ENCODE measurements at places on chromosomes 5 and 9.

GRCh38 chr9:16329671-16330113 is 540.8 kb downstream of the BNC2 start:
- H3K36me3 ChIP-seq = no peaks in the 10 kb centered on the region
- DNase-seq = peak; percentile 37
- H3K27ac ChIP-seq = peak overlapping the region; percentile 72
- no peaks in the 10 kb centered on the region for H3K27me3 ChIP-seq
- no peak overlapping the region for H3K4me3 ChIP-seq

- no peaks in the 10 kb centered on the region for H3K36me3 ChIP-seq
- no peak overlapping the region for H3K27ac ChIP-seq
- H3K4me1 ChIP-seq = no peaks in the 10 kb centered on the region
- no peaks in the 10 kb centered on the region for H3K27me3 ChIP-seq
- no peak for DNase-seq
Observed at GRCh38 chr9:134908524-134909309, 9.0 kb downstream of the FCN1 start.

GRCh38 chr5:98796197-98796972 is 22.9 kb downstream of the RGMB start:
- no peaks in the 10 kb centered on the region for H3K36me3 ChIP-seq
- no peaks in the 10 kb centered on the region for H3K27me3 ChIP-seq
- H3K4me1 ChIP-seq = no peaks in the 10 kb centered on the region

GRCh38 chr9:98556511-98556910 is 152.2 kb downstream of the GABBR2 start:
- H3K27me3 ChIP-seq = no peaks in the 10 kb centered on the region
- no peak overlapping the region for H3K27ac ChIP-seq
- DNase-seq = no peak
- H3K36me3 ChIP-seq = no peaks in the 10 kb centered on the region

DNA sequence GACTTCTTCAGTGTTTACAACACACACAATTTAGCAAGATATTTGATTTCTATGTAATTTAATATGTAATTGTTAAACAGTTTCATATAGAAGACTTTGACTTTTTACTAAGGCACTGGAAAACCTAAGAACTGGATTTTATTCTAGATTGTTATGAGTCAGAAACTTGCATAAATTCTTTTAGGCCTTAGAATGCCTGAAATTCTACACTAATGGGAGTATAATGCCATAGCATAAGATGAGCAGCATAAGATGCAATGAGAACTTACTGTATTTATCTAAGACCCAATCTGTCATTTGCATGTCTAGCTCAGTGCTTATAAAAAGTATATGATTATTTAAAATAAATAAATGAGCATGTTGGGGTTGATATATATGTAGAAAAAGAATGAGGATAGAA is 285.2 kb downstream of the CDH12 start:
- no peak for DNase-seq
- H3K4me1 ChIP-seq = no peaks in the 10 kb centered on the region
- H3K27me3 ChIP-seq = no peaks in the 10 kb centered on the region
- H3K4me3 ChIP-seq = no peak overlapping the region
- H3K36me3 ChIP-seq = no peaks in the 10 kb centered on the region
- no peak overlapping the region for H3K27ac ChIP-seq

DNA sequence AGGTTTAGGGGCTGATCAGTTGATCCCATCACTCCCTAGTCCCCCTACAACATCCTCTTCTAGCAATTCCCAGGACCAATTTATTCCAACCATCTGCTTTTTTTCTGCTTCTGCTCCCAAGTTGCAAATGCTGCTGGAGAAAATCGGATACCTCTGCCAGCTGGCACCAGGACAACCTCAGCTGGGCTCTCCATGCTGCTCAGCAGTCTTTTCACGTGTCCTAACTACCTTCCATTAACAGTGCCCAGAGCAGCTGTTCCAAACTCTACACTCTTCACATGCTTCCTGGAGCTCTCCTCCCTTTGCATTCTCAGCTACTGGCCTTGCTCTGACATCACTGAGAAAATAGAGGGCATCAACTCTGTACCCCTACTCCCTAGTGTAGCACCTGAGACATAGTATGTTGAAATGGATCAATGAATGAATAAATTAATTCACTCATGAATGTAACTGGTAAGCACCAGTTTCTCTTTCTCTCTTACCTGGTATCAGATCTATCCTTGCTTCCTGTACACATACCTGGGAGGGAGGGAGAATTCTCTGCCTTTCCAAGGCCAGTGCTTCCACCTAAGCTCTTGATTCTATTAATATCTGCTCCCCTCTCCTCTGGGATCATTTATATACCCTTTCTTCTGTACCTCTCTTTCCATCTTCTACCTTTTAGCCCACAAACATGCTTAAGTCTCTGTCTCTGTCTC is 191.0 kb downstream of the RAB3C start:
- no peaks in the 10 kb centered on the region for H3K36me3 ChIP-seq
- H3K4me3 ChIP-seq = no peak overlapping the region
- no peaks in the 10 kb centered on the region for H3K4me1 ChIP-seq
- no peak overlapping the region for H3K27ac ChIP-seq
- peak; percentile 14 for DNase-seq
- no peaks in the 10 kb centered on the region for H3K27me3 ChIP-seq

DNA sequence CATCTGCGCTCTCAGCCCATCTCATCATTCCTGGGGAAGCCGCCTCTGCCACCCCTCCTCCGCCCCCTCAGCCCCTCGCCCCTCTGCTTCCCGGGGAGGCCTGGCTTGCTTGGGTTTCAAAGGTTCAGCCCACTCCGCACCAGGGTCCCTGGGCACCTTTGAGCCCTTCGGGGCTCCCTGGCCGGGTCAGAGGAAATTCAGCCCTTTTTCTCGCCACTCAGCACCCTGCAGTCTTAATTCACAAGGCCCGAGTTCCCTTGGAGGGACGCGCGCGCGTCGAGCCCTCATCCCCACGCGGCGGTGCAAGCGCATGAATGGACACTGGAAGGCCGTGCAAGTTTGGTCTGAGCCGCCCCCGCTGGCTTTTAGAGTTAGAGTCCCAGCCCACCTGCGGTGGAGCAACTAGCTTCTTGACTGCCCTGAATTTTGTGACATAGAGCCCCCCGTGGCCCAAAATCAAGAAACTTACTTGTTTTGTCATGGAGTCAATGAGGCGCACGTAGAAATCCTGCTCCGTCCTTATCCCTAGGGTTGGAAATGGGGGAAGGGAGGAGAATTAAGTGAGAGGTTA is 4.5 kb downstream of the EBF1 start:
- H3K4me1 ChIP-seq = peaks cover 18% of the 10 kb centered on the region
- peaks cover 3% of the 10 kb centered on the region for H3K27me3 ChIP-seq
- H3K36me3 ChIP-seq = no peaks in the 10 kb centered on the region
- peak; percentile 25 for DNase-seq
- peak overlapping the region; percentile 76 for H3K4me3 ChIP-seq

- H3K27me3 ChIP-seq = no peaks in the 10 kb centered on the region
- no peak for DNase-seq
- no peaks in the 10 kb centered on the region for H3K36me3 ChIP-seq
- no peak overlapping the region for H3K4me3 ChIP-seq
- peak overlapping the region; percentile 76 for H3K27ac ChIP-seq
Observed at GRCh38 chr5:132438917-132439316, 51.7 kb downstream of the IRF1 start.

DNA sequence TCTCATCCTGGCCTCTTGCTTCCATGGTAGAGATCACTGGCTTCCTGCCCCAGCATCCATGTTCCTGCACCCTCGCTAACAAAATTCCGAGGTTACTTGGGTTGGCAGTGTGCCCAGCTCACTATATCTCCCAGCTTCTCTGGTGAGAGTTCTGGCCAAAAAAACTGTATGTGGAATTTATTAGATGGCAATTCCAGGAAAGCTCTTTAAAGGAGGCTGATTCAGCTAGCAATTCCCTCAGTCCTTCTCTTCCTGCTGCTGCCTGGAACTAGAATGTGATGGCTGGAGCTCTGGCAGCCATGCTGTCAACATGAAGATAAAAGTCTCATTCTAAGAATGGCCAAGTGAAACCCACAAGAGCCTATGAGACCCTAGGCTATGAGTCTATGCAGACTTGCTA is 88.8 kb downstream of the SECISBP2 start:
- no peaks in the 10 kb centered on the region for H3K36me3 ChIP-seq
- DNase-seq = no peak
- H3K4me1 ChIP-seq = peaks cover 14% of the 10 kb centered on the region

GRCh38 chr9:90869361-90869760 is 67.7 kb downstream of the SYK start:
- H3K4me3 ChIP-seq = no peak overlapping the region
- DNase-seq = no peak
- no peaks in the 10 kb centered on the region for H3K4me1 ChIP-seq
- H3K36me3 ChIP-seq = no peaks in the 10 kb centered on the region
- no peaks in the 10 kb centered on the region for H3K27me3 ChIP-seq

DNA sequence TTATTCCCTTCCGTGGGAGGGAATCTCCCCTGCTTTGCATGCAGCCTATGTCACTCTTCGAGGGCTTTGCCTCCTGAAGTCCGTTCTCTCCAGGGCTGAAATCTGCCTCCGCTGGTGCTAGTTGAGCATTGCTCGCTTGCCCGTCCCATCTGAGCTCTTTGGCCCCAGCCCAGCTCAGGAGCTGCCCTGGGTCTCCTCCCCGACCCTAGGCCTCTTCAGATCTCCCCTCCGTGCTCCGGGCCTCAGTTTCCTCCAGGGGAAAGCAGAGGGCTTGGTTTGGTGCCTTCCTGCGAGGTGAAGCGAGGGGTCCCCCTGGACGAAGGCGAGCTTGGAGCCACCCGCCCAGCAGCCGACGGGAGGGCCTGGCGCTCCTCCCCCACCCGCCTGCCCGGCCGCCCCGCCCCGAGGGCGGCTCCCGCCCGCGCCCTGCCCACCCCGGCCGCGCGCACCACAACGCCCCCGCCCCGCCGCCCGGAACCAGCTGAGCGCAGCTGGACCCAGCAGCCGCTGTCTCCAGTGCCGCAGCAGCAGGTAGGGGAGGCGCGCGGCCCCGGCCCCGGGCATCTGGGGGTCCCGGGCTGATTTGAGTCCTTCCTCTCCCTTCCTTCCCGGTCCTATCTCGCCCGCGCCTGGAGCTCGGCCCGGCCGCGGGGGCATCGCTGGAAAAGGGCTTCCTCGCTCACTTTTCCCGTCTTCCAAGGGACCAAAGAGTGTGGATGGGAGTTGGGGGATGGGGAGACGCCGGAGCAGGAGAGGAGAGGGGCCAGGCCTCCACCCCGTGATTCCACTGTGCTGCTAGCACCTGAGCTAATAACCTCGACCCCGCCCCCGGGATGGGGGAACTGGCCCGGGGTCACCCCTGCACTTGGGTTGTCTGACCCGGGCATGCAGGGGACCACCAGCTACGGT is at the start of gene GSN:
TSS of gene GSN (plus strand) at position 474 of the 909 bp plus-strand sequence. CDS start 33,810 bp downstream, outside the sequence.
- peak; percentile 89 for DNase-seq
- peak within 1 kb of the TSS; percentile 92 for H3K4me3 ChIP-seq
- peak within 1 kb of the TSS; percentile 71 for H3K27ac ChIP-seq
- no peaks in the 10 kb centered on the region for H3K36me3 ChIP-seq

DNA sequence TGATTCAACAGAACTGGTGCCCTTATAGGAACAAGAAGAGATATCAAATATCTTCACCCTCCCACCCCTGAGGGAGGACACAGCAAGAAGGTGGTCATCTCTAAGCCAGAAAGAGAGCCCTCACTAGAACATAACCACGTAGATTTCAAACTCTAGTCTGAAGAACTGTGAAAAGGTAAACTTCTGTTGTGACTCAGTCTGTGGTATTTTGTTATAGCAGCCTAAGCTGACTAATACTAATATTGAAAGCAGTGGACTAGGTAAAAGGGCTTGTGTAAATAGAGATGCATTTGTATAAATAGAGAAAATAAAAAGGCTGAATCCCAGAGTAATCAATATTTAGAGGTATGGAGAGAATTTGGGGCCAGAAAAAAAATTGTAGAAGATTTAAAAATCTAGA is 157.6 kb upstream of the CCNH start:
- H3K4me3 ChIP-seq = no peak overlapping the region
- H3K27me3 ChIP-seq = peaks cover 3% of the 10 kb centered on the region
- no peaks in the 10 kb centered on the region for H3K36me3 ChIP-seq
- DNase-seq = no peak
- H3K4me1 ChIP-seq = no peaks in the 10 kb centered on the region
- H3K27ac ChIP-seq = no peak overlapping the region

GRCh38 chr5:152072091-152072490 is 147.4 kb upstream of the GLRA1 start:
- H3K27me3 ChIP-seq = no peaks in the 10 kb centered on the region
- peak; percentile 9 for DNase-seq
- H3K4me1 ChIP-seq = no peaks in the 10 kb centered on the region
- no peak overlapping the region for H3K27ac ChIP-seq
- H3K4me3 ChIP-seq = no peak overlapping the region

DNA sequence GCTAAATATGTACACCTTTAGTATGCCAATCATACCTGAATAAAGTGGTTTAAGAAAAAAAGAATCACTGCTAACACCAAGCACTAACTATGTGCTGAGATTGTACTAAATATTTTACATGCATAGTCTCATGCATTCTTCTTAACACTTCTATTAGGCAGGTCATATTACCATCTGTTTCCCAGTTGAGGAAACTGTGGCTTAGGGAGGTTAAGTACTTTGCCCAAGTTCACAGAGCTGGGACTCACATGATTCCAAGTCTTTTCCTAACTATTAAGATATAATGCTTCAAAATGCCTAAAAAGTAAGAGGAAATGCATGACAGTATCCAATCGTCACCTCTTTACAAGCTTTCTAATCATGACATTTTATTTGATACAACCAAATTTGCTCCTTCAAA is 69.2 kb upstream of the PLPP6 start:
- no peaks in the 10 kb centered on the region for H3K36me3 ChIP-seq
- no peak overlapping the region for H3K27ac ChIP-seq
- H3K4me3 ChIP-seq = no peak overlapping the region
- no peak for DNase-seq
- H3K4me1 ChIP-seq = peaks cover 48% of the 10 kb centered on the region

- no peaks in the 10 kb centered on the region for H3K4me1 ChIP-seq
- no peak for DNase-seq
- no peak overlapping the region for H3K4me3 ChIP-seq
- H3K36me3 ChIP-seq = no peaks in the 10 kb centered on the region
Observed at GRCh38 chr5:10009802-10010201, 239.9 kb downstream of the ATPSCKMT start.

DNA sequence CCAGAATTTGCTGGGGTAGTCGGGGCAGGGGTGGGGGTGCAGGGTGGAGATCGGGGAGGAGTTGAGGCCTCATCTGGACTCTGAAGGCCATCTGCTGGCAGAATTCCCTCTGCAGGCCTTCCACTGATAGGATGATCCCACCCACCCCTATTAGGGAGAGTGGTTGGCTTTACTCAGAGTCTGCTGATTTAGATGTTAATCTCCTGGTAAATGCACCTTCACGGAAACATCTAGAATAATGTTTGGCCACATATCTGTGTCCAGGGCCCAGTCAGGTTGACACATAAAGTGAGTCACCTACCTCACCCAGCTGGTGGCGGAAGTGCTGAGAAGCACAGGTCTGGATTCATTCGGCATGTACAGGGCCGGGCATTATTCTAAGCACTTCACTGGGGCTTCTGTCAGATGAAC is 50.0 kb downstream of the DAPK1 start:
- H3K4me1 ChIP-seq = no peaks in the 10 kb centered on the region
- no peaks in the 10 kb centered on the region for H3K36me3 ChIP-seq
- no peak overlapping the region for H3K4me3 ChIP-seq
- DNase-seq = no peak
- no peaks in the 10 kb centered on the region for H3K27me3 ChIP-seq
- H3K27ac ChIP-seq = no peak overlapping the region

Data from heart right ventricle (tissue), 16 donors.